Tibial nerve (tissue), 4 donors: ENCODE measurements at places on chromosomes 12 and 14. TPM values are rescaled to one million over a fixed set of nuclear protein-coding genes. Genes with fewer than 3 reads are reported as not detected.

DNA sequence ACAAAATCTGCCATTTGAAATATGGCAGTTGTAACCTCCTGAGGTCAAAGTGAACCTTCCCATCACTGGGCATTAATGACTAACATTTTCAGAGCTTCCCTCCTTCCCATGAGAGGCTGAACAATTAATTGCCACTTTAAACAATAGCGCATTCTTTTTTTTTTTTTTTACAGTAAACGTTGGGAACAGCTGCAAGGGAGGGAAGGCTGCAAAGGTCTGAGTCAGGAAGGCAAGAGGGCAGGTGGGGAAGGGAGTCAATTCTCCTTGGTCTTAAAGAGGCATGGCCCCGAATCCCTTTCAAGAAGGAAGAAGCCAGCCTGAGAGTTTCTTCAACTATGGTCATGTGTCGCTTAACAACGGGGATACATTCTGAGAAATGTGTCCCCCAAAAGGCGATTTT, 41.0 kb upstream of the PLEKHG3 start:
- no peaks in the 10 kb centered on the region for H3K36me3 ChIP-seq
- H3K4me1 ChIP-seq, result no peaks in the 10 kb centered on the region
- DNase-seq, result no peak
- H3K27ac ChIP-seq, result no peak overlapping the region

DNA sequence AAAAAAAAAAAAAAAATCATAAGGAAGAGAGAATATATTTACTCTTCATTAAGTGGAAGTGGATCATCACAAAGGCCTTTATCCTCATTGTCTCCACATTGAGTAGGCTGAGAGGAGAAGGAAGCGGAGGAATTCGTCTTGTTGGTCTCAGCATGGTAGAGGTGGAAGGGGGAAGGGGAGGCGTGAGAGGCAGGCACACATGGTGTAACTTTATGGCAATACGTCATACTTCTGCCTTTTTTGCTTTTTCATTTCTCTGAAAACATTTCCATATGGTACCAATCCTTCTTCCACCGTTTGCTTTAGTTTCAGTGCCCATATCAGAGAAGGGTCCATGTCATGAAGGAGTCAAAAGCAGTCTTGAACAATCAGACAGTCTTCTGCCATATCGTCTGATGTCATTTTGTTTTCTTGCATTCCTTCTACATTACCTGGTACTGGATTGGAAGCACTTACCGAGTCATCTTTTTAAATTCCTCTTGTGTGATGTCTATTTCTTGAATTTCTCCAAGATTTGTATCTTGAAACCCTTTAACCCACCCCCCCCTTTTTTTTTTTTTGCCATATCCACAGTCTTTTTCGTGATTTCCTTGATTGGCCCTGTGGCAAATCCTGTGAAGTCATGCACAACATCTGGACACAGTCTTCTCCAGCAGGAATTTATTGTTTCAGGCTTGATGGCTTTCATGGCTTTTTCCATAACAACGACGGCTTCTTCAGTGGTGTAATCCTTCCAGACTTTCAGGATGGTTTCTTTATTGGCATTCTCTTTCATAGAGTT, 8.9 kb downstream of the FUT8 start:
- H3K36me3 ChIP-seq, result no peaks in the 10 kb centered on the region
- no peak overlapping the region for H3K4me3 ChIP-seq
- H3K27ac ChIP-seq, result peak overlapping the region; percentile 44
- no peak for DNase-seq

AICDA gene
- 0.39 TPM for total RNA-seq

ALDH1L2 gene
- total RNA-seq, result 7.2 TPM

TMEM30B gene
- total RNA-seq, result 15.6 TPM
